Dermis blood vessel endothelial cell (primary cell): ENCODE measurements at places on chromosomes 2 and 18.

DNA sequence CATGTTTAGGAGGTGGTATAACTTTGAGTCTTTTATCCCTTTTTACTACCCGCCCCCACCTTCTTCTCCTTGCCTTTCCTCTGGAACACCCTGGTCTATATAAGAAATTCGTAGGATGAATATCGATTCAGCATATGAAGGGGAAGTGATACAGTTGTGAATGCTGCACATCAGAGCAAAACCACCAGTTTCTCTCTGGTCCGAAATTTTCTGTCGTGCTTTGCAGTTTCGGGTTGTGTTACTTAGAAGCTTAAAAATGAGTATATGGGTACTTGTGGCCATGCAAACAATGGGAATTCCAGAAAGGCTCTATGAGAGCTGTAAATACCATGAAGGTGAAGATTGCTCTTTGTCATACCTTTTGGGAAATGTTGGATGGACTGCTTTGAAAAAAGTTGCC is 60.6 kb downstream of the DAW1 start:
- no peak for DNase-seq

DNA sequence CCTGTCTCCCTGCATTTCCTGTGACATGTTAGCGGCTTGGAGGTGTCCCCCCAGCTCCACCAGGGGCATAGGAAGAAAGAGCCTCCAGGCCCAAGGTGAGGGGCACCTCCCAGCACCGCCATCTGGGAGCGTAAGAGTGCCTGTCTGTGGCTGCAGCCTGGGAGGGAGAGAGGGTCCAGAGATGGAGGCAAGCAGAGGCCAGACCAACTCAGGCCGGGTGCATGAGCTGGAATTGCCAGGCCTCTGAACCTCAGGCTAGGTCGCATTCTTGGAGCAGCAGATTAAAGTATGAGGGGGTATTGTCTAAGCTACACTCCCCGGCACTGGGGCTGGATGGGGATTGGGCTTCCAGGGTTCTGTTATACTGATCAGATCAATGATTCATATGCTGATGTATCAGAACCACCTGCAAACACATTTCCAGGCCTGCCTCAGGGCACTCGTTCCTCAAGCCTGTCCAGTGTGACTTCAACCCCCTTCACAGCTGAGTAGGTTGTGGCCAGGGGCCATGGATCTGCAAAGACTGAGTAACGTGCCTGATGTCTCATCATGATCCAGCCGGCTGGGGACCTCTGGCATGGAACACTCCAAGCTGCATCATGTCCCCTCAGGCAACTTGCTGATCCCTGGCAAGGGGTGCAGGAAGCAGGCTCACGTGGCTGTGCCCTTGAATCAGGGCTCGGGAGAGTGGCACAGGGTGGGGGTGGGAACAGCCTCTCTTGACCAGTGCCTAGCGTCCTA is 73.2 kb downstream of the HS1BP3 start:
- DNase-seq: peak; percentile 55

- peak; percentile 50 for DNase-seq
Measured at GRCh38 chr2:112646102-112646719, 472 bp downstream of the SLC20A1 start.

DNA sequence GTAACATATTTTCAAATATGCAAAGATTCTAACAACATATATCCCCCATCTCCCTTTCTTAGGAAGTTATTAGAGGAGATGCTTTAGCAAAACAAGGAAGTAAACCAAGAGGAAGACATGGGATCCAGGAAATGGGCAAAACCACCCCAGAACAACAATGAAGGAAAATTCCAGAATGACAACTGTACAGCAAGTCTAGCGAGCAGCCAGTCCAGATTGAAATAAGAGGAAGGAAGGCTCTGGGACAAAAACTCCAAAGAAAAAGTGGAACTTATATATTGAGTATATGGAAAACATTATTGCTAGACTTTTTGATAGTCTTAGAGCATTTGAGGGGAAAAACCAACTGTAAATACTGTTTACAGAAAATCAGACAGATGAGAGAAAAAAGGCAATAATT is 2.9 kb upstream of the ARPC2 start:
- no peak for DNase-seq

- DNase-seq: peak; percentile 90
Measured at GRCh38 chr2:1750933-1751766, 6.8 kb upstream of the PXDN start.

DNA sequence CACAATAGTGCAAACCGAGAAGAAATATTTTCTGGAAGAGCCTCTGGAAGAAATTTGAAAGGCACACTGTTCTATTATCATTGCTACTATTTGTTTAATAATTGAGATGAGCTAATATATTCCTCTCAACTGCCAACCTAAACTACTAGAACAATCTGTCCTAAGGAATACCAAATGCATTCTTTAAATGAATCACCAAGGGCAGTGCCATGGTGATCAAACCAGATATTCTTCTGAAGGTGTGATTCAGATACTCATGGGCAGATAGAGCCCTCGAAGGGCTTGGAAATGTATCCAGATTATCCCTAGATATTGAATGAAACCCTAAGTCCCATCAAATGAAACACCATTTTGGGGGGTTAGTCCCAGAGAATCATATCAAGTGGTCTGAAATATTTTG is 76.6 kb downstream of the FIGN start:
- DNase-seq: no peak

DNA sequence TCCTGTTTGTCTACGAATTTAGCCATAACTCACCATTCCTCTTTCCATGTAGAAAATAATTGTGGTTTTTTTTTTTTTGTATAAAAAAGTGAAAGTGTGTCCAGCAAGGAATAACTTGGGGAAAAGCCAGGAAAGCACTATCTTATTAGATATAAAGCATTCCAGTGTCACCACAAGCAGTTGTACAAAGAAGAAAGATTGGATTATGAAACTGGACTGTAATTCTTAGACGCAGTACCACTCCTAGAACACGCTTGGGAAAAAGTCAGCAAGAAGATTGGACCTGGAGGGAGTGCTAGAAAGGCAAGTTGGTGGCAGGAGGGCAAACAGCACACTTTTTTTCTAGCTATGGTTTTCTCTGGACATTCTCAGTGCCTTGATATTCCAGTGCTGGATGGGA is 186.7 kb downstream of the PARD3B start:
- peak; percentile 1 for DNase-seq

GRCh38 chr2:98664323-98664722 is 55.9 kb downstream of the UNC50 start:
- DNase-seq: no peak

DNA sequence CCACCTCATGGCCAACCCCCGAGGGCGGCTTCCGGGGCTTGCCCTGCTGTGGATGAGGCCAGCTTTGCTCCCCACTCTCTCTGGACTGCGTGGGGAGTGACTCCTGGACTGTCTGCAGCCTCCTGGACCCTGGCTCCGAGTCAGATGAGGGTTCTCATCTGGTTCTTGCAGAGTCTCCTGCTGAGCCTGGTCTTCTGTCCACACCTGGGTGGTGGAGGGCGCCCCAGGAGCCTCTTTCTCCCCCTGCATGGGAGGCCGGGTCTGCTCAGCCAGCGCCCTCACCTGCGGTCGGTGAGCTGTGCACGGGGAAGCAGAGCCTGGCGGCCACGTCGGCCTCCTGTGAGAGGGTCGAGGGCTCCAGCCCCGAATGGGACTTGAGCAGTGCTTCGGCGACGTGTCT is 78.3 kb downstream of the RTP5 start:
- DNase-seq: no peak

- DNase-seq: peak; percentile 53
Measured at GRCh38 chr18:76491776-76492668, 3.0 kb downstream of the ZNF516 start.

DNA sequence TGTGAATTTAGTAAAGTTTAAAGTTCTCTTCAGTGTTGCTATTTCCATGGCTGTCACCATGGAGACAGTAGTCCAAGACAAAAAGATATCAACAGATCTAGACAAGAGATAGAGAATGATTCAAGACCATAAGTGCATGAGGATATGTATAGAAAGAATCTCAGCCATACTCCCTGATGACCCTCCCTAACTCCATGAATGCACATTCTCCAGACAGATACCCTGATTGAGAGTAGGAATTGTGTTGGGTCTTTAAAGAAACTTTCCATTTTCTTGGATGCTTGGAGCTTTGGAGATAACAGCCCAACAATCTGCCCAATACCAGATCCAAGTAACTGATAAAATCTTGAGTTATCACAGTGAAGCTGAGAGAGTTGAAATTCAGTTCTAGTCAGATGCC is 1601.2 kb upstream of the CELF4 start:
- no peak for DNase-seq
